ENCODE measurements at places on chromosomes 5 and 9.

DNA sequence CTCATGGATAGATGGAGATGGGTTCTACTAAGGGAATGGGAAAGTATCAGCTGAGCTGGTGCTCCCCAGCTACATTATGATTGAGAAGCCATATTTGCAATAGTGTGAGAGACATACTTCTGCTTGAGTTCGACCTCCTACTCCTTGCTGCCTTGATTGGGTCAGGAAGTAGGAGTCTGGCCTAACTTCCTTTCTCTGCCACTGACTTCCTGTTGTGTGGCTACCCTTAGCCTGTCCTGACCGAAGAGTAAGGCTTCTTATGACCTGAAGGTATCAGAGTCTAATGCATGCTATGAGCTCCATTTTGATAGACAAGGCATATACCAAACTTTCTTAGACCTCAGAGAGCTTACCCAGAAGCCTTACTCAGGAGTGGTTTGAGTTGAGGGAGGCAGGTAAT lies 53.9 kb downstream of the OSTF1 start:
- DNase-seq, result no peak

DNA sequence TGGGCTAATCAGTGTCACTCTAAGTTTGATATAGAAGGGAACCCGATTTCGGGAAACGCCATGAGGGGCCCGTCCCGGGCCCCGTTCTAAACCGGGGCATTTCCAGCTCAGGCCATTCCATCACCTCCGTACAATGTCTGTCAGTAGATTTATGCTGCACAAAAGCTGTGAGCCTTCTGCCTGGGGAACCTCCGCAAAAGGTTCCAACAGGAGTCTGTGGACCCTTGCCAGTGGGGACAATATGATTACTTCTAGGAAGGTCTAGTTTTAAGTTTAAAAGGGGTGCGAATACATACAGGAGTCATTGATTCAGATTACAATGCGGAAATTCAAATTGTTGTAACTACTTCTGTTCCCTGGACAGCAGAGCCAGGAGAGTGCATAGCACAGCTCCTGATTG lies 57.6 kb downstream of the RAPGEF1 start:
- no peak for DNase-seq

DNA sequence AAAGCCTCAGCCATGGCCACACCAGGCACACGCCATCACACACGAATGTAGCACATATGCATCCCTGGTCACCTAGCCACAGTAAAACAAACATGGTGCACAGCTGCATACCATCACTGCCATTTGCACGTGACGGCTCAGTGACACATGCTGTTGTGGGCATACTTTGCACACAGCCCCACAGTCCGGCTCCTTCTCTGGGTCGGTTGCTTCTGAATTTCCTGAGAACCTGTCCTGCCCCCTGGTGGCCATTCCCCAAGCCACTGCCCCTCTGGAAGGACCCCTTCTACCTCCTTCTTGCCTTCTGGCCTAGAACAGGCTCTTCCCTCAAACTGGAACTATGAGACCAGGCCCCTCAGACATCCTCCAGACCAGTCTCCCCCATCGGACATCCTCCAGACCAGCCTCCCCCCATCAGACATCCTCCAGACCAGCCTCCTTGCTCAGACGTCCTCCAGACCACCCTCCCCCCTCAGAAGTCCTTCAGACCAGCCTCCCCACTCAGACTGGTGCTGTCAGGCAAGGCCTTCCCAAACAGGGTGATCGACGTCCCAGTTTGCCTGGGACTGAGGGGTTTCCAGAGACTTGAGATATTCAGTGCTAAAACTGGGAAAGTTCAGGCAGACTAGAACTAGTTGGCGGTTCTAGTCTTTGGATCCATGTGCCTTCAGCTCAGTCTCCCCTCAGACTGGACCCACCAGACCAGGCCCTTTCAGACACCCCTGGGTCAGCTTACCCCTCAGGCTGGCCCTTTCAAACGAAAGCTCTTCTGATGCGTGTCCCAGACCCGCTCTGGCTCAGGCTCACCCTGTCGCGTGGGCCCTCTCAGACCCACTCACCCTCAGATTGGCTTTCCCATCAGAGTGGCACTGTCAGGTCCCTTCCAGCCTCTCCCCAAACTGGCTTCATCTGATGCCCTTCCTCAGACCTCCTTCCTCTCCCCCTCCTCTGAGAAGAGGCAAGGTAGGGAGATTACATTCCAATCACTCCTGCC lies 24.3 kb upstream of the ENHO start:
- peak; percentile 45 for DNase-seq

GRCh38 chr5:143924311-143924978 lies 112.5 kb downstream of the HMHB1 start:
- DNase-seq, result no peak

GRCh38 chr5:10729320-10730042 lies 31.6 kb downstream of the DAP start:
- DNase-seq, result peak; percentile 11

- DNase-seq, result no peak
These were observed 1.3 kb downstream of the TXN start for GRCh38 chr9:110255034-110255462.

- no peak for DNase-seq
These were observed 31.7 kb downstream of the BASP1 start for GRCh38 chr5:17249029-17249634.

DNA sequence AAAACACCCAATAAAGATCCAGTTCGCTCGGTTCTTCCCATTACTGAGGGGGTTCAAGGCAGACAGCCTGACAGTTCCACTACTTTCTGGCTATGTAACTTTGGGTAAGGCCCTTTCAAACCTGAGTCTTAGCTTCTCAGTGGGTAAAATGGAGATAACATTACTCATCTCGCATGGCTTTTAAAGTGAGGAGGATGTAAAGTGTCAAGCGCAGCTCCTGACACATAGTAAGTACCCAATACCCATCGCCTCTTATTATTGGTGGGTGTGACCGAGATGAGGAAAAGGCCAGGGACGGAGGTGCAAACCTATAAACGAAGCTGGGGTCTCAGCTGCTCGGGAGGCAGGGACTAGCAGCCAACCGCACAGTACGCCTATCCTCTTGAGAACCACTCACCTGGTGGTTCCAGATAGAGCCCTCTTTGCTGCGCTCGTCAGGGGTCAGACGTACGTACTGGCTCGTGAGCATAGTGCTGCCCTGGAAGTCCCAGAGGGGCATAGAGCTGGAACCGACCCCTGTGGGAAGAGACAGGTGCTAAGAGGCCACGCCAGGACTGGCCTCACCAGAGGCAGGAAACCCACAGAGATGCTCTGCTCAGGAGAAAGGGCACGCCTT lies 584 bp downstream of the LMAN2 start:
- DNase-seq, result no peak

DNA sequence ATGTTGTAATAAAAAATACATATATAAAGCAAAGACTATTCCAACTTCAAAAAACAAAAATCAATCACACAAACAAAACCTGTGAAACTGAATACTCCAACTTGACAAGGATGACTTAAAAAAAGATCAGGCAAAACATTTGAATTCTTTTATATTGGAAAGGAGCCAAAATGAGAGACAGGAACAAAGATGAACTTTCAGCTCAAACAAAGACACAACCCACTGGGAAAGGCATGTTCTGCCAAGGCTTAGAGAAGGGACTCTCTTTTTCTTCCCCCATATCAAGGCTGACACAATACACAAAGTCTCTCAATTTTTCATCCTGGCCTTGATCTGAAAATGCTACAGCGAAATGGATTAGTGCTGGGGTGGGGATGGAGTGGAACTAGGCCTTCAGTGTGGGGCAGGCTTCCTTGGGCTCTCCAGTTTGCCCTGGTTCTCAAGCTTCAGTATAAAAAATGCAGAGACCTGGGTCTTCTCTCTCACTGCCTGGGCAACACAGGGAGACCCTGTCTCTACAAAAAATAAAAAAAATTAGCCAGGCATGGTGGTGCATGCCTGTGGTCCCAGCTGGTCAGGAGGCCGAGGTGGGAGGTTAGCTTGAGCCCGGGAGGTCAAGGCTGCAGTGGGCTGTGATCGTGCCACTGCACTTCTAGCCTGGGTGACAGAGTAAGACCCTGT lies 11.6 kb upstream of the FAM169A start:
- DNase-seq, result no peak

GRCh38 chr9:120882935-120883607 lies 6.1 kb upstream of the PHF19 start:
- no peak for DNase-seq

DNA sequence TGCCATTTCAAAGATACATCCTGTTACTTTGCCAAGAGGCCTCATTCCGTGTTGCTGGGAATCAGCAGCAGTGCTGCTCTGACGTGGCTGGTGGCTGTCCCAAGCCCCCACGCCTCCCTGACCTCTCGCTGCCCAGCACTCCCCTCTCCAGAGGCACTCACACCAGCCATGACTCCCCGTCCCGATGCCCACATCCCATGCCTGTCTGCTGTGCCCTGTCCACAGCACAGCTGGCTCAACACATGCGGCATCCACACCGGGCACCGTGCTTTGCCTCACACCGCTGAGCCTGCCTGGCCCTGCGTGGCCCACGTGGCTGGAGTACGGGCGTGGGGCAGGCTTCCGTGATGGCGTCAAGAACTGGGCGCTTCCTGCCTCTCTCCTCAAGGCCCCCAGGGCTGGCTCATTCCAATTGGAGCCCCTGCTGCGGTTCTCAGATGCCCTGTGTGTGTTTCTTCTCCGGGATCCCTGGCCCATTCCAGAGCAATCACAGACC lies 7.8 kb upstream of the LCN1 start:
- no peak for DNase-seq

DNA sequence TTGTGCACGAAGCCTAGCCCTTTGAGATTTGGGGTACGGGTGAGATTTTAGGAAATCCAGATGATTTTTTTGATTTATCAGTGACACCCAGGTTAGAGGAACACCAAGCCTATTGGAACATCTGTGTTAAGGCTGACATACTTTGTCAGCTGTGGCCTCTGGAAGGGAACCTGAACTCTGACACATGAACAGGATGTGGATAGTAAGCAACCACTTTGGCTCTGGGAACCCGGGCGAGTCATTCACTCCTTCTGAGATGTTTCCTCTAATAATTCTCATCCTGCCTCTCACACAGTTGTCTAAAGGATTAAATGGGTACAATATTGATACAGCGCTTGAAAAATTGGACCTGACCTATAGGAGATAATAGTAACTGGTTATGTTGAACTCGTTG lies 67.8 kb downstream of the FGF1 start:
- DNase-seq, result no peak

GRCh38 chr5:126810596-126811380 lies 33.9 kb downstream of the LMNB1 start:
- no peak for DNase-seq

- DNase-seq, result no peak
These were observed 10.3 kb upstream of the ABL1 start for GRCh38 chr9:130824643-130825350.

DNA sequence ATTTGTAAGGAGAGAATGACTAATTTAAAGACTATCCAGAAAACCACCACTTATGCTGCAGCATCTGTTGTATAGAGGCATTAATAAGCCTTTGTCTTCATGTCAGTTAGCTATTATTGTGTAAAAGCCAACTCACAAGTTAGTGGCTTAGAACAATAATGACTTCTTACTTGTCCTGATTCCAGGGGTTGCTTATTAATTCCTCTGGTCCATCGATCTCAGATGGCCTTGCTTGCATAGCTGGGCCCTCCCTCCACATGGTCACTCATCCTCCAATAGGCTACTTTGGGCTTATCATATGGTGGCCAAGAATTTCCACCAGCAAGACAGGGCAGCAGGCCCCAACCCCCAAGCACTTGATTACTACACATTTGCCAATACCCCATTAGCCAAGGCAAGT lies 44.5 kb upstream of the STK32A start:
- DNase-seq, result no peak

DNA sequence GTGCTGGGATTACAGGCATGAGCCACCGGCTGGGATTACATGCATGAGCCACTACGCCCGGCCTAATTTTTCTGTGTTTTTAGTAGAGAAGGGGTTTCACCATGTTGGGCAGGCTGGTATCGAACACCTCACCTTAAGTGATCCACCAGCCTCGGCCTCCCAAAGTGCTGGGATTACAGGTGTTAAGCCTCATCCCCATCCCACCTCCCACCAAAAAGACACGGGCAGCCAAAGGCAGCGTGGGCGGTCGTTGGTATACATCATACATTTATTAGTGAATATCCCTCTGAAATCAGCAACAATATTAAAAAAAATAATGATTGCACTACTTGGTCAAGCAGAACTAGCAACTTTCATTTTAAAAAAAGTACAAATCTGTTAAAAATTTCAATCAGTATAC lies 10.7 kb downstream of the RNF44 start:
- no peak for DNase-seq

DNA sequence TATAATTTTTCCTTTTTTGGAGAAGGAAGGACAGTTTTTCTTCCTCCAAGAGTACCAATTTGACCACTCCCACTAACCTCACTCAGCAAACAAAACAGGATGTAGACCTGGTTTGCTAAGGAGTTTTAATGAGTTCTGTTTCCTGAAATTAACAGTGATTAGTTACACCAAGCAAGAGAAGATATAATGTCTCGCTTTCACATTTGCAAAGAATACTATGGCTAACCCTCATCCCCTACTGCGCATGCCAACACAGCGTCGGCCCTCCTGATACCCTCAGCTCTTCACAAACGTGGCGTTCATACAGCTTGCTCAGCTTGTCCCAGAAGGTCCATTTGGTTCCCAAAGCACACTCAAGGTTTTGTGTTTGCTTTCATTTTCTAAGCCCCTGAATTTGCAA lies 41.9 kb upstream of the IPPK start:
- DNase-seq, result no peak
